ENCODE measurements at places on chromosomes 1 and 21.
A peak's percentile ranks its signal among the peaks of the same experiment; 100 is the strongest.

- no peak for DNase-seq
Measured at GRCh38 chr1:179298952-179299351, 5.4 kb downstream of the SOAT1 start.

DNA sequence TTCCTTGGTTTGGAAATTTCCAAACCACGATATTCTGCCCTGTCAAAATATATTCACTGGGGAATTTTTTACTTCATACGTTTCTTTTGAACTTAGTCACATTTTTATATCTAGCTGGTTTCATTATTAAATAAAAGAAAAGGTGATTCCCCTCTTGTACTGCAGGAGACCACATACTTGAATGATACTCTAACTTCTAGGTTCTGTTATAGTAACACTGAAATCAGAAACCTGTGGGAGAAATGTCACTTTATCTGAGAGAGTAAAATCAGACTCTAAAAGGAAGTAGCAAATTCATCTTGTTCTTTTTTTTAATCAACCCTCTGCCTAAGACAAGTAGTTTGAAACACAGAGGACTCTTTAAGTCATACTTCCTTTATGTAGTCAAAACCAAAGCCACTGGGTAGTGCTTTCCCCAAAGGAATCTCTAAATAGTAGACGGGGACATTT lies 34.4 kb downstream of the MRPL39 start:
- no peak for DNase-seq

DNA sequence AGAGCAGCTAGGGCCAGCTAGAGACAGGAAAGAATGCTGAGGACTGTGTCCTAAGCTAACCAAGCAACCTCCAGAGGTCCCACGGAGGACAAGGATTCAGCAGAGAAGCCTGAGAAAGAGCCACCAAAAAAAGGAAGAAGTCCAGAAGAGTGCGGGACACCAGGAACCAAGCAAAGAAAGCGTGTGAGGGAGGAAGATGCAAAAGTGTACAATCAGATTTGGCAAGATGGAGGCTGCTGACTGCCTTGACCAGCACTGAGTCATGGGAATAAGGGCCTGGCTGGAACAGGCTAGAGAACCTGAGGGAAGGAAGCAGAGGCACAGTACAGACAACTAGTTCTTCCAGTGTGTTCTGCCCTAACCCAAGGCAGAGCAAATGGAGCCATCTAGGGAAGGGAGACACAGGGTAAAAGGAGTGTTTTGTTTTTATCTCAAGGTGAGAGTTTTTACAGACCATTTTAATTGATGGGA lies 18.5 kb downstream of the TP53BP2 start:
- no peak for DNase-seq

GRCh38 chr1:213927846-213928245 lies 59.9 kb upstream of the PROX1 start:
- DNase-seq: no peak

- no peak for DNase-seq
Measured at GRCh38 chr1:168360151-168361021, 79.7 kb downstream of the TBX19 start.

GRCh38 chr21:44949161-44949778 lies 9.4 kb downstream of the SLX9 start:
- peak; percentile 38 for DNase-seq

DNA sequence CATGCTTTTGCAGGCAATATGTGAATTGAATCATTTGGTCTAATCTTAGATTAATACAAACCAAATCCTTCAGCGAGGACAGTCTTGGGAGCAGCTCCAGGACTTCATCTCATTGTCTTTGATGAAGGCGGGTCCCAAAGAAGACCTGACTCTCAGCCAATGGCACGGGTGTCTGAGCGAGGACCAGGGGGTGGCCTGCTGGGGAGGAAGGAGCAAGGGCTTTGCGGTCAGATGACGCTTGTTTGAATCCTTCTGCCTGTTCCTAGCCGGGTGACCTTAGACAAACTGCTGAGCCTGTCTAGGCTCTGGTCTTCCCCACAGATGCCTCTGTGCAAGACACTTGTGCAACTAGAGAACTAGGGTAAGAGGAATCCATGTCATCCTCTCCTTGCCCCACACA lies 312.1 kb upstream of the VAMP3 start:
- DNase-seq: no peak

DNA sequence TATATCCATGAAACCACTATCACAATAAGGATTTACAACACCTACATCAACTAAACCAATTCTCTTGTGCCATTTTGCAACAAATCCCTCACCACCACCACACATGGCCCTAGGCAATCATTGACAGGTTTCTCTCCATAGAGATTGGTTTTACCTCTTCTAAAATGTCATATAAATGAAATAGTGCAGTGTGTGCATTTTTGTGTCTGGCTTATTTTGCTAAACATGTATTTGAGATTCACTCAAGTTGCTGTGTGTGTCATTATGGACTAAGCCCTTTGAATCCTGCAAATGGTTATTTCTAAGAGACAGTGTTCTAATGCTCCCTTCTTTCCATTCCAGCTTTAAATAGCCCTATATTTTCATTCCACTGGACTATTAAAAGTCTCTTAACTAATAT lies 179.7 kb upstream of the LRRC7 start:
- DNase-seq: no peak

GRCh38 chr1:193827516-193827915 lies 641.1 kb upstream of the B3GALT2 start:
- DNase-seq: no peak

DNA sequence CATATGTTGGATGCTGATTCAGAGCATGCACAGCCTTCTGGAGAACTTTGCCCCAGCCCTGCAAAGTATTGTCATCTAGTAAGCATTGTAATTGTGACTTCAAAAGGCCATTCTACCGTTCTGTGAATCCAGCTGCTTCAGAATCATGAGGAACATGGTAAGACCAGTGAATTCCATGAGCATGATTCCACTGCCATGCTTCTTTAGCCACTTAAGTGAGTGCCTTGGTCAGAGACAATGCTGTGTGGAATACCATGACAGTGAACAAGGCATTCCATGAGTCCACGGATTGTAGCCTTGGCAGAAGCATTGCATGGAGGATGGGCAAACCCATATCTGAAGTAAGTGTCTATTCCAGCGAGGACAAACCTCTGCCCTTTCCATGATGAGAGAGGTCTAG lies 123.7 kb downstream of the S1PR1 start:
- DNase-seq: no peak

DNA sequence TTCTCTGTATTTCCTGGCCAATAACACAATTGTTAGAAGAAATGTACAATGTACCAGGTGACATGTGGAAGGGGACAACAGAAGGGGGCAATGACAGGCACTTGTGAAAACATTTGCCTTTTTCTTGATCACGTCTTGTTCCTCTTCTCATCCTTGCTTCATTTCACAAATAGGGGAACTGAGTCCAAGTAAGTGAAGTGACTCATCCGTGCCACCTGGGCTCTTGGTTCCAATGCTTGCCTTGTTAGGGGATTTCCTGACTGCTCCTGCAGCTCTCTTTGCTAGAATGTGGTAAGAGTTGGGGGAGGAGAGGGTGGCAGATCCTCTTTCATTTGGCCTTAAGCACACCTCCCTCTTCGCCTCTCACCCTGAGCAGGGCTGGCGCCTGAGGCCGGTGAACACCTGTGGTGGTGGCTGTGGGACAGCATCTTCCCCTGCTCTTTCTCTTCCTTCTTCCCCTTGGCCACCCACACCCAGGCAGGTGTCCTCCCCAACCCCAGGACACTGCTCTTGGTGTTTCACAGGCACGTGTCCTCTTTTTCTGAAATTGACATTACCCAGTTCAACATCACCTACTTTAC lies 2.2 kb upstream of the RHEX start:
- no peak for DNase-seq

DNA sequence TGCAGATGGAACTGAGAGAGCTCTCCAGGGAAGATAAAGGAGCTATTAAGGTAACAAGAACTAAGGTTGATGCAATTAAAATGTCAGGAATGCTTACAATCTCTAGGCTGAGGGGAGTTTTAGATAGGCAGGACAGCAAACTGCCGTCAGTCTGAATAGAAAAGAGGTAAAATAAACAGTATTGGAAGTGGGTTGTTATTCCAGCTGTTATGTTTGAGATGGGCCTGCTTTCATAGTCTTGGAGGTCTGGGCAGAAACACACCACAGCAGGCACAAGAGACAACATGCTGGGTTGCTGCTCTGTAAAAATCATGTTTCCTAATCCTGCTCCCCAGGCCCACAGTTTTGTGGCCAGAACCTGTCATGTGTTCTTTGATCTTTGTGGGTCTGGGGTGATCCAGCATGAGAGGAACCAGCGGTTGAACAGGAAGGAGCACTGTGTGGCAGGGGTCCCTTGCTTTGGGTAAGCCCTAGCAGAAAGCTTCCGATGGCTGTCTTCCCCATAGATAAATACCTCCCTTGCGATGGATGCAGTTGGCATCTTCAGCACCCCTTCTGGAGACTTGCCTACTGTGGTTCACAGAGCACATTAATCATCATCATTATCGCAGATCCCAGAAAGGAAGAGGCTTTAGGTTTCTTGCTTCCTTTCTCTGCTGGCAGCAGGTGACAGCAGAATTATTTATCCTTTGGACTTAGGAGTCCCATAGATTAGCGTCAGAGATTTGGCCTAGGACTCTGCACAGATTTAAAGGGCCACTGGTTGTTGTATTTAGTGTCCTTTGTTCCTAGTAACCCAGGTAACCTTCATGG lies 97.1 kb downstream of the AK5 start:
- DNase-seq: peak; percentile 5

Data from BE2C (cell line).